ENCODE measurements at places on chromosomes 6 and 20.

- DNase-seq: no peak
Observed at GRCh38 chr20:17612287-17612991, 42.6 kb downstream of the DSTN start.

GRCh38 chr6:147950623-147950987, 392.0 kb upstream of the SASH1 start:
- DNase-seq: no peak

GRCh38 chr20:36975099-36975818, 23.8 kb upstream of the SAMHD1 start:
- DNase-seq: no peak

DNA sequence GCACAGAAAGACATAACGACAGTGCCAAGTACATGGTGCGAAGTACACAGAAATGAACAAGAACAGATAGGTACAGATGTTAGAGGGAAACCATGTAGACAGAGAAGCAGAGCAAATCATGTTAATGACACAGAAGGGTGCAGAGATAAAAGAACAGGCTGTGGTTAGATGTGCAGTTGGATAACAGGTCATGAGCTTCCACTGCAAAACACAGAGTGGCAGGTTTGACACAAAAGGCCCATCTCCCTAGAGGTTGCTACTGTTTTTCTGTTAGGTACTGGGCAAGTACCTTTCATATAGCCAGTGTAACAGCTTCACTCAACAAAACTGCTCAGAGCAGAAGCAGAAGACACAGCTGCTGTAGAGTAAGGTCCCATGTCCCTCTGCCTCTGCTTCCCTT, 84.6 kb downstream of the AK9 start:
- DNase-seq: no peak

DNA sequence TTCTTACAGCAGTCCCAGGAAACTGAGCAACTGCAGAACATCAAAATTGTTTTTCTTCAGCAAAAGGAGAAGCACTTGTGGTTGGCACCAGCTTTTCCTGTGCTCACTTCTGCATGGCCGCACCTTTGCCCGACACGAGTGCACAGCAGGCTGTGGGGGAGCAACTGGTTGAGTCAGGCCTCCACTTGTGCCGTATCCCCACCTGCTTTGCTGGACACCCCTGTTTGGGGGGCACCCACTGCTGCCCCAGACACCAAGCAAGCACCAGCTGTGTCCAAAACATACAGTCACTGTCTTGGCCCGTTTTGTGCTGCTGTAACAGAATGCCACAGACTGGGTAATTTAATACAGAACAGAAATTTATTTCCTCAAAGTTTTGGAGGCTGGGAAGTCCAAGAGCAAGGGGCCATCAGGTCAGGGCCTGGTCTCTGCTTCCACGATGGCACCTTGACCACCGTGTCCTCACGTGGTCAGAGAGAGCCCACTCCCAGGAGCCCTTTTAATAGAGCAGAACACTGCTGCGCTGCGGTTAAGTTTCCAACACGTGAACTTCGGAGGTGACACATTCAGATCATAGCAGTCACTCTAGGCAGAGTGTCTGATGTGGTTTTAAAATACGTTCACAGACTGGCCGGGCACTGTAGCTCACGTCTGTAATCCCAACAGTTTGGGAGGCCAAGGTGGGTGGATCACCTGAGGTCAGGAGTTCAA, 8.7 kb upstream of the GMEB2 start:
- no peak for DNase-seq

DNA sequence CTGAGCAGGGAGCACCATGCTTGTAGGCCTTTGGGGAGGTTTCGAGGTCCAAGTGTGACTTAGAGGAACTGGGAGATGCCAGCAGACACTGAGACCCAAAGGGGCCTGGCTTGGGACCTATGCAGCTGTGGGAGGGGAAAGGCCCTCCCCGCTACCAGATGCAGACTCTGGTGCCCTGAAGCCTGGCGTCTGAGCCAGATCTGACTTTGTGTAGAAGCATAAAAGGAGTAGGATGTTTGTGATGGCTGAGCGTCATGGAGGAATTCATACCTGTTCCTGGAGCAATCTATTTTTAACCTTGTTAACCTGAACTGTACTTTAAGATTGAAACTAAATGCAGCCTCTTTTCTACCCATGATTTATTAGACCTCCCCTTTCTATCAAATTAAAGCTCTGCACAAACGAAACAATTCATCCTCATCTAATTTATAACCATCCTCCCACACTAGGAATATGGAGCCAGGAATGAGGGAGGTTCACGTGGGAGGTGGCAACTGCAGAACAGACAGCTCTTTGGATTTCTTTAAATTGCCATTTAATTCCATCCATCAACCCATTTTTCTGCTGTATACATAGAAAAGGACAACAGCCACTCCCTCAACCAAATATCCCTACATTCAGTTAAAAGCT, 172.6 kb upstream of the AGPAT4 start:
- no peak for DNase-seq

GRCh38 chr6:34115403-34115795, 30.5 kb downstream of the GRM4 start:
- DNase-seq: no peak

- DNase-seq: no peak
Observed at GRCh38 chr20:50272030-50272723, 81.5 kb downstream of the CEBPB start.

DNA sequence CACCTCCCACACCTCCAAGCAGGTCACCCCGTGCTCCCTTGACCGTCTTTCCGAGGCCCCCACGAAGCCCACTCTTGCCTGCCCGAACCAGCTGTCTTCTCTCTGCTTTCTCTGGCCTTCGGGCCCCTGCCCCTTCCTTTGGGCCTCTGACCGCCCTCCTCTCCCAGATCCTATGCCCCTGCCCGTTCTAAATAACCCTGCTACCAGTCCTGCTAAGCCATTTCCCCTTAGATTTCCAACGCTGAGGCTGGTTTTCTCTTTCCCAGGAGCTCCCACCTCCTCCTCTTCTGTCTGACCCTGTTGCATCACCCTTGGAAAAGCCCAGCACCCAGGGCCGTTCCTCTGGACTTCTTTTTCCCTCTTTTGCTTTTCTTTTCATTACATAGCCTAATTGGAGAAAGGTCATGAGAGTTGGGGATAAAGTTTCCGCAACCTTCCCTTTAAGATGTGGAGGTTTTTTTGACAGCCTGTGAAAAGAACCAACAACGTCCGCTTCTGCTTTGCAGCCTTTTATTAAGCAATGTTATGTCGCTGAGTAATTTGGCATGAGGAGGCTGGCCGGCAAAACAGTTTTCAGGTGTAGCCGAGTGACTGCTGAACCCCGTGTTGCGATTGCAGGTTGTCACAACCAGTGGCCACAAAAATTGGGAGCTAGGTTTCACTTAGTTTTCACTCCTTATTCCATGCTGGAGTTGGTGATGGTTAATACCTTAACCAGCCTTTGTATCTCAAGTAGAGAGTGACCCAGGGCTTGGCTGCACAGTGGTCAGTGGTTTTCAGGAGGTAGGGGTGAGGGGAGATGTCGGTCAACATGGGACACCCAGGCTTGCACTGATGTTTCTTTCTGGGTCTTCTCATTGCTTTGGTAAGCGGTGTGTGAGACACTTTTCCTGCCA, 970 bp downstream of the BLTP3A start:
- DNase-seq: no peak

- no peak for DNase-seq
Observed at GRCh38 chr6:166565084-166565967, 21.2 kb downstream of the RAMACL start.

GRCh38 chr6:127118298-127119101, at the start of gene RSPO3:
Gene RSPO3 (plus strand): TSS chr6:127118671. CDS start chr6:127119193, 522 bp downstream.
- DNase-seq: no peak

Measured in SK-N-MC (cell line).